Right atrium auricular region (tissue), 2 donors: ENCODE measurements at places on chromosomes 2 and 18. TPM values are rescaled to one million over a fixed set of nuclear protein-coding genes. Genes with fewer than 3 reads are reported as not detected.

Gene GRB14
- 4.4 TPM for total RNA-seq

DNA sequence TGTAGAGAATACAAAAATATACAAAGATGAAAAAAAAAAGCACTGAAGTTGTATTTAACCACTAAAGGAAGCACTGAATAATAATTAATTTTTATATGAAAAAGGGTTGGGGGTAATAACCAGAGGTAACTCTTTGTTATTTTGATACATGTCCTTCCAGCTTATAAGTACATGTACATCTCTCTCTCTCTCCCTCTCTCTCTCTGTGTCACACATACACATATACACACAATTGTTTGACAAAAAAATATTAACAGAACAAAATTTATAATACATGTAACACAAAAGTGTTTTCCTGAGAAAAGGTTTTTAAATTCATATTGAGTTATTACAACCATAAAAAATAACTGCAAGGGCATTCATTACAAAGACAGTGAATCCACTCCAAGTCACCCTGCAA is 4.6 kb downstream of the WIPF1 start:
- DNase-seq = no peak

GRCh38 chr2:177053038-177053437 is 159.6 kb upstream of the HNRNPA3 start:
- DNase-seq = no peak

DNA sequence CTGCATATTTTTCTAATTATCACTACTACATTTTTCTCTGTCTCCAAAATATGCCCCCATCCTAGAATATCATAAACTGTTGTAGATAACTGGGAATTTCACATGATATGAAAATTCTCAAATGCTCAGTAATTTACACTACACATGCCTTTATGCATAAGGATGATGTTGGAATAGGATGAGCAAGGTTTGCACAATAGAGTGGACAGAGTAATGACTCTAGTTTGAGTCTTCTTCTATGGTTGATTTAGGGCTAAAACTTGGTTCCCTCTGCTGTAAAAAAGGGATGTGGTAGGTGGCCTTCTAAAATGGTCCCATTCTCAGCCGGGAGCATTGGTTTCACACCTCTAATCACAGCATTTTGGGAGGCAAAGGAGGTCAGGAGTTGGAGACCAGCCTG is 129.9 kb downstream of the BCL11A start:
- no peak for DNase-seq

Gene CAPN14
- total RNA-seq = 0.22 TPM

GRCh38 chr2:20186855-20187187 is 38.1 kb downstream of the SDC1 start:
- no peak for DNase-seq

Gene CELF4
- total RNA-seq = 3.9 TPM

GRCh38 chr2:136404925-136405324 is 287.0 kb upstream of the CXCR4 start:
- no peak for DNase-seq

- DNase-seq = no peak
These were observed 64.7 kb downstream of the CCDC148 start for GRCh38 chr2:158391876-158392275.

Gene KLF11
- total RNA-seq = 18.8 TPM
